ENCODE measurements at places on chromosomes 1 and 21.

- no peak for DNase-seq
Measured at GRCh38 chr21:46570119-46570518, 34.8 kb downstream of the S100B start.

GRCh38 chr21:45403825-45404729 is 888 bp upstream of the COL18A1 start:
- no peak for DNase-seq

DNA sequence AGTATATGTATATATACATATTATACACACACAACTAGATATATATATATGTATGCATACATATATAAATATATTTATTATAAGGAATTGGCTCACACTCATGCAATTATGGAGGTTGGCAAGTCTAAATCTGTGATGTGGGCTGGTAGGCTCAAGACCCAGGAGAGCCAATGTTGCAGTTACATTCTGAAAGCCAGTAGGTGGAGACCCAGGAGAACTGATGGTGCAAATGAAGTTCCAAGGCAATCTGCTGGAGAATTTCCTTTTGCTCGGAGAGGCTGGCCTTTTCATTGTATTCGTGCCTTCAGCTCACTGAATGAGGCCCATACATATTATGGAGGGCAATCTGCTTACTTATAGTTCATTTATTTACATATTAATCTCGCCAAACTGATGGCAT is 9.4 kb downstream of the IVL start:
- no peak for DNase-seq

GRCh38 chr1:85563139-85563538 is 17.4 kb upstream of the CCN1 start:
- DNase-seq, result no peak

DNA sequence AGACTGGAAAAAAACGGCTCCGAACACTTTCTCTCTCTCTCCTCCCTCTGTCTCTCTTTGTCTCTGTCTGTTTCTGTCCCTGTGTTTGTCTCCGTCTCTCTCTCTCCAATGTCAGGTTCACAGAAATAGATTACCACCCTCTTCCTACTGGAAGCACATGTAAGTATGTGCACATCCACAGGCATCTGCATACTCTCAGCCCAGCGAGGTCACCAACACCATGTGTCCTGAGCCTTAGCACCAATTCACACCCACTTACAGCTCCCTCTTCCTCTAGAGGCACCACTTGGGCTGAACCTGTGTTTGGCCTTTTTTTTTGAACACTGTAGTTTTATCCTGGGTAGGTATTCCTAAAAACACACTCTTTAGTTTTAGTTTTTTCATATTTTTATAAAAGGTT is 130.5 kb downstream of the ETS2 start:
- no peak for DNase-seq

GRCh38 chr1:145961425-145962156 is 2.8 kb downstream of the ANKRD34A start:
- peak; percentile 94 for DNase-seq

DNA sequence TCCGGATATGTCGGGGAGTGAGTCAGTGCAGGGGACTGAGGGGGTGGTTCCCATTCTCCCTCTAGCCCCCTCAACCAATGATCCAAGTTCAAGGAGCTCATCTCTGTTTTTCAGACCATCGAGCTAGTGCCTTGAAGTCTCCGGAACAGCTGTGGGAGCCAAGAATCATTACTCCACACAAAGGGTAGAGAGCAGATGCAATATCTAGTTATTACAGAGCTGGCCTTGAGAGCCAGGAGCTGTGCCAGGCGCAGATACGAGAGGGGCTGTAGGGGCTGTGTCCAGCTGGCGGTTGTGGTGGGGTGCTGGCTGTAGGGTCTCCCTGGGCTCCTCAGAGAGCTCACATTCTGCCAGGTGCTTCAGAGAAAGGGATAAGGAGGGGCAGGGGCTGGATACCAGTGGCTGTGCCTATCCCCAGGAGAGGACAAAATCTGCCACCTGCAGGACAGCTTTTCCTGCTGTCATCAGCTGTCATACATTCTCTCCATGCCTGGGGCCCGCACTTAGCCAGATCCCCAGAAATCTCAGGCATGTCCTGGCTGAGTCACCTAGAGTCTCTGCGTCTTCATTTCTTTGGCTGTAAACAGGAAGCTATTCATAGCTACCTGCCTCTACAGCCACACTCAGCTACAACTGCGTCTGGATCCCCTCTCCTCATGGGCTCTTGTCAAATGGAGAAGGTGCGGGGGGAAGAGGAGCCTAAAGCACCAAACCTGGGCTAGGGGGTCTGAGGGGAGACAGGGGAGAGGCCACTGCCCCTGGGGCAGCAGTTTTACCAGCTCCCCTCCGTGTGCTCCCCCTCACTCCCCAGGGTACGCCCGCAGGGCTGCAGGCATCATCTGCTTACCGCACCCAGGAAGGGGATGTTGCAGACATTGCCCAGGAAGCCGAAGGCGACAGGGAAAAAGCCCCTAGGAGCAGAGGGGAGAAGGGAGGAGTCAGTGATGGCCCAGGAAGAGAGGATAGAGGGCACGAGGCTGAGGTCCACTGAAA is 2.4 kb upstream of the KISS1 start:
- DNase-seq, result no peak

- no peak for DNase-seq
Measured at GRCh38 chr1:221487781-221488524, 253.9 kb downstream of the DUSP10 start.

- no peak for DNase-seq
Measured at GRCh38 chr1:206573319-206573718, 38.9 kb downstream of the EIF2D start.

DNA sequence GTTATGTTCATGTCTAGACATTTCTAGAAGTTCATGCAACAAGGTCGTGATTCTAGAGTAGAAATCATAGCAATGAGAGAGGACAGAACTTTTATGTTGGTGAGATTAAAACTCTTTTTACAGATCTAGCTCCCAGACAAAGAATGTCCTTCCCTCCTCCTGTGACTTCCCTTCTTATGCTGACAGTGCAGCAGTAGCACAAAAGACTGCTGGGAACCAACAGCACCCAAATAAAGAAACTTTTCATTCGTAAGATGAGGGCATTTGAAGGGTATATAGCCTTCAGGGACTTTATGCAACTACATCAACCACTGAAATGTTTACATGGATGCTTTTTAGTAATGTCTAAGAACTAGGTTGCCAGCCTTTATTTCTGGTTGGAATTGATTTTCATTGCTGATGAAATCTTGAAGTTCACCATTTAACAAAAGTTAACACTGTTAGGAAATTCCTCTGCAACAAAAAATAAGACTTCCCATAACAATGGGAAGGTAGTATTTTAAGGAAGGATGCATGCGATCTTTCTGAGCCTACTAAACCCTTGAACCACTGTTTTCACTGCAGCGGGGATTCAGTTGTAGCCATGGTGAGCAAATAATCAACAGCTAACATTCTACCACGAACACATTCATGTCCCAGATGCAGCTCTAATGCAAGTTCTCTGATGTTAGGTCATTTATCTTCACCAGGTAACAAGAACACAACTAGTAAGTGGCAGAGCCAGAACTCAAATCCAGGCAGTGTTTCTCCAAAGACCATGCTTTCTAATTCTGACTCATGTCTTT is 672.8 kb downstream of the PTPRC start:
- no peak for DNase-seq

GRCh38 chr1:47211796-47212269 is 20.2 kb downstream of the TAL1 start:
- no peak for DNase-seq

GRCh38 chr21:44263221-44263760 is 1.6 kb upstream of the DNMT3L start:
- no peak for DNase-seq

Measured in Karpas-422 (cell line).